Breast epithelium (tissue), 4 donors: ENCODE measurements at places on chromosomes 13 and 19. TPM values are rescaled to one million over a fixed set of nuclear protein-coding genes. Genes with fewer than 3 reads are reported as not detected.

DNA sequence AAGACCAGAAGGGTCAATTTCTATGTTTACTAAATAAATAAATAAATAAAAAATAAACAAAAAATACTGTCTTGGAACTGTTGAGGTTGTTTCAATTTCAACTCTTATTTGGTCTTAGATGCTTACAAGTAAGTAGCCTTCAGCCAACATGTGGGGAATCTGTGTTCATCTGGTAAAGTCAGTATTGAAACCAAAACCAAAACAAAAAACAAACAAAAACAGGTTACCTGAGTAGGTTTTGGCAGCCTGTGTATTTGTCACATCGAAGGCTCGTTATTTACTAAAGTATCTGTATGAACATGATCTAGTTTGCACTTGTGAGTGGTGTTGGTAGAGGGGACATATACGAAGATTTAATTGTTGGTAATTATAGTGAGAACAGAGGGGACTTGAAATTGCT is 471.5 kb downstream of the SLITRK5 start:
- no peak for DNase-seq

DNA sequence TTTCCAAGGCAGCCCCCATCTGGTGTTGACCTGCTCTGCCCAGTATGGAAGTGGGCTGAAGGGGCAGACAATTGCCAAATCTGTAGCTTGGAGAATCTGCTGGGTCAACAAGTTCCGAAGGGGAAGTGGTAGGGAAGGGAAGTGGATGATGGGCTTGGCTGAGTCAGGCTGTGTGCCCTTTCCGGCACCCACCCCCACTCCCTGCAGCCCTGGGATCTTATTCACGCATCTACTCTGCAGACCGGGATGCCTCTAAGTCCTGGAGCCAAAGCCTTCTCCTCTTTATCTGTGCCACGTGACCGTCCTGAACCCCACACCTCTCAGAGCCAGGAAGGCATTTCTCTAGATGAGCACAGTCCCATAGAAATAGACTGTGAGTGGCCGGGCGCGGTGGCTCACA is 7.5 kb upstream of the C5AR2 start:
- DNase-seq: peak; percentile 25

DNA sequence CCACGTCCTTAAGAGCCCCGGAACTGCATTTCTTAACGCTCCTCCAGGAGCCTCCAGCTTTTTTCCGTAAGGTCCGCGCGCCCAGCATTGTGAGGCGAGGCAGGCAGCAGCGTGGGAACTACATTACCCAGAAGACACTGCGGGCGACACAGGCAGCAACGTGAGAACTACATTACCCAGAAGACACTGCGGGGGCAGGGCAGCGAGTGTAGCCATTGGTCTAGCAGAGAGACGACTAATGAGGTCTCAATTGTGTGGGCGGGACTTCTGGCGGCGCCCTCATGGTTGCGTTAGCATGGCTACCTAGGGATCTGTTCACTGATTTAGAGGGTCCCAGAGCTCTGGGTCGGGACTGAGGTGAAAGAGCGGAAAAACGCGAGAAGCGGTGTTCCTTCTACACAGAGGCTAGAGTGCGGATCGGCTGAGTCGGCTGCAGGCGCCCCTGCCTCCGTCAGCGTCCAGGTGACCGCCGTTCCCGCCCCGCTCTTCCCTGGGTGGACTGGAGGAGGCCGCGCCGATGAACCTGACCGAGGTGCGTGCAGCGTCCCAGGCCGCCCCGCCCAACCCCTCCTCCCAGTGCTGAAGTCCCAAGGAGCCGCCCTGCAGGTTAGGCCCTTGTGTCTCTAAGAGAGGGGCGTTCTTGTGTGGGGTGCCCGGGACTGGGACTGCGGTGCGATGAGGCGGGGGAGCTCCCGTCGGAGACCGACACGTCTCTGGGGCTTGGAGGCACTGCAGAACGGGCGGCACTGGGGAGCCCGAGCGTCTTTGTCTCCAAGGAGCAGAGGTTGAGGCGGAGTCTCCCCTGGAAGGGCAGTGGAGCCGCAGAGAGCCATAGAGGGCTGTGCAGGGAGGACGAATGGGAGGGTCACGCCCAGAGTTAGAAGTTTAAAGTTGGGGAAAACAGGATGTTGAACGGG is at the start of gene ZNF749:
Gene ZNF749, plus strand, starts transcription at position 264 of the 917 bp plus-strand sequence. Its CDS starts 254 bp downstream, at position 518.
- DNase-seq: peak; percentile 99

DNA sequence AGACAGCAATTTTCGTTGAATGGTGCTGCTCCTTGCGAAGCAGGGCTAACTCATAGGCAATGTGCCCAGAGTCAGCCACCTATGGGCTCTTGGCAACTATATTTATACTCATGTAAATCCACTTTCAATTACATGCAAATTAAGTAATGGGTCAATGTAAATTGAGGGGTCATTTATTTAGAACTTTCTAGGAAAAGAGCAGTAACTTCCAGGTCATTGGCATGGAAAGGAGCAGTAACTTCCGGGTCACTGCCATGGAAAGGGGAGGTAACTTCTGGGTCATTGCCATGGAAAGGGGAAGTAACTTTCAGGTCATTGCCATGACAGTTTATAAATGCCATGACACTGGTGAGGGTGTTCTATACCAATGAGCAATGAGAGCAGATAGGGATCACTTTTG is 11.6 kb downstream of the KLK4 start:
- no peak for DNase-seq

DNA sequence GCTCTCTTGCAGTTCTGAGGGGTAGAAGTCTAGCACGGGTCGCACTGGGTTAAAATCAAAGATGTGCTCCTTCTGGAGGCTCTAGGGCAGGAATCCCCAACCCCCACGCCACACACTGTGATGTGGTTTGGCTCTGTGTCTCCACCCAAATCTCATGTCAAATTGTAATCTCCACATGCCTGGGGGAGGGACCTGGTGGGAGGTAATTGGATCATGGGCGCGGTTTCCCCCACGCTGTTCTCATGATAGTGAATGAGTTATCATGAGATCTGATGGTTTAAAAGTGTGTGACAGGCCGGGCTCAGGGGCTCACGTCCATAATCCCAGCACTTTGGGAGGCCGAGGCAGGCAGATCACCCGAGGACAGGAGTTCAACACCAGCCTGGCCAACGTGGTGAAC is 26.6 kb upstream of the CALM3 start:
- no peak for DNase-seq

DNA sequence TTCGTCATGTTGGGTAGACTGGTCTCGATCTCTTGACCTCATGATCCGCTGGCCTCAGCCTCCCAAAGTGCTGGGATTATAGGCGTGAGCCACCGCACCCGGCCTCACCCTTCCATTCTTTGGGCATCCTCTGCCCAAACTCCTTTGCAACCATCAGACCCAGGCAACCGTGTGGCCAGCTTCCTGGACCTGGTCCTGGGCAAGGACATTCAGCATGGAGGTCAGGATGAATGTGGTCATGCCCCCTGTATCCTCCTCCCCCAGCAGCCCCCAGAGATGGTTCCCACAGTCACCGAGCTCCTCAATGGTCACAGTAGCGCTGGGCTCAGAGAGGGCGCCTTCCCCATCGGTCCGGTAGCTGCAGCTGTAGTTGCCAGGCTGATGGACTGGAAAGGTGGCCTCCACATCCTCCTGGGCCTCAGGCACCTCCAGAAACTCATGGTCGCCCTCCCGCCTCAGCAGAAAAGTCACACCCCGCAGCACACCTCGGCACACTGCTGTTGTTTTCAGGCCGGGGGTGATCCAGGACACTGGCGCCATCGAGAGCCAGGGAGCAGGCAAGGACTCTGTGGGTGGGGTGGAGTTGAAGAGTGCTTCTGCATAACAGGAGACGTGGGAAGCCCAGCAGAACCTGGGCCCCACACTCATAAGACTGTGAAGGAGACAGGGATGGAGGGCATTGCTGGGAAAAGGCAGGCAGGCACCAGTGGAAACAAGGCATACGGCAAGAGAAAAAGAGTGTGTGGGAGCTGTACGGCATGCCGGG is 1.1 kb downstream of the A1BG start:
- no peak for DNase-seq

DNA sequence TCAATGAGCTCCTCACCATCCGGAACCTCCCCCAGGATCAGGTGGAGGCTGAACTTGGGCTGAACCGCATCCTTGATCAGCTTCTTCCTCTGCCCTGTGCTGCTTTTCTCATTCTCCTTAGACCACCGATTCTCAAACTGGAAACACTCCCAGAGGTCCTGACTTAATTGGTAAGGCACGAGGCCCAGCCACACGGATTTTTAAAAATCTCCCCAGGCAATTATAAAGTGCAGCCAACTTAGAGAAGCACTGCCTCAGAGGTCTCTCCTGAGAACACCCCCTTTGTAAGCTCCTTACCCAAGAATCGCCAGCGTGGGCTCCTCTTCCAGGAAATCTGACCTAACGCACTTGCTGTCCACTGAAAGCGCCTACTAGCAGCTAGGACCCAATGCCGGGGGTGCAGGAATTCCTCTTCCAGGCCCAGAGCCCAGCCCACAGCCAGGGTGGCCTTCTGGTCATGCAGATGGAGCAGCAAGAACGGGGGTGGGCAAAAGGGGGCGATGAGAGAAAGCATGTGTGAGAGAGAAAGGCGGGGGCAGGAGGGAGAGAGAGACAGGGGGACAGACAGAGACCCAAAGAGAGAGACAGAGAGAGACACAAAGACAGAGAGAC is 66.9 kb upstream of the CACNA1A start:
- DNase-seq: no peak

GRCh38 chr13:48653472-48653939 is at the start of gene CYSLTR2:
Gene CYSLTR2 (plus strand): TSS chr13:48653929. CDS start chr13:48706818, 52,889 bp downstream.
- no peak for DNase-seq

- no peak for DNase-seq
Observed at GRCh38 chr13:41562083-41562482, 104.7 kb downstream of the RGCC start.

GRCh38 chr19:45716359-45717130 is 14.2 kb downstream of the FBXO46 start:
- DNase-seq: peak; percentile 63

Gene KLK12
- not detected for total RNA-seq

Gene KL
- 2.7 TPM for total RNA-seq

Gene DCT
- total RNA-seq: 0.66 TPM

Gene ZNF536
- total RNA-seq: not detected

Gene NOVA2
- 0.59 TPM for total RNA-seq

Gene NECTIN2
- 86.6 TPM for total RNA-seq
